ENCODE measurements at places on chromosomes 13 and 19. TPM values are rescaled to one million over a fixed set of nuclear protein-coding genes. Genes with fewer than 3 reads are reported as not detected.

DNA sequence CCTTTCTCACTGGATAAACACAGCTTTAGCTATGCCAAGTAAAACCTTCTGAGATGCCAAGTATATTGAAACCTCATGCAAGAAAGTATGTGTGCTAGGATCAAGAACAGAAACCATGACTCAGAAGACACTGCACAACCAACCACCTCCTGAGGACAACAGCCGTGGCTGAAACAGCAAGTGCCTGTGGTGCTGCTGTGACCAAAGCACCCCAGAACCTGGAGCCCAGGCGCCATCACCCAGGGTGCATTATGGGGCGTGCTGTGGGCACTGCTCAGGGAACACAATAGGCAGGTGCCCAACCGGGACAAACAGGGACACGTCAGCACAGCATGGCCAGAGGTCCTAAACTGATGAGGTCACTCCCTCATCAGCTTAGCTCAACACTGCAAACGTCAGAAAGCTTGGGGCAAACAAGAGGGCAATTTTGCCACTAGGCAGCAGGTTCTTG, 101.3 kb upstream of the SLC15A1 start:
- no peak for DNase-seq

- DNase-seq: no peak
Observed at GRCh38 chr13:21511849-21512248, 52.7 kb upstream of the ZDHHC20 start.

DNA sequence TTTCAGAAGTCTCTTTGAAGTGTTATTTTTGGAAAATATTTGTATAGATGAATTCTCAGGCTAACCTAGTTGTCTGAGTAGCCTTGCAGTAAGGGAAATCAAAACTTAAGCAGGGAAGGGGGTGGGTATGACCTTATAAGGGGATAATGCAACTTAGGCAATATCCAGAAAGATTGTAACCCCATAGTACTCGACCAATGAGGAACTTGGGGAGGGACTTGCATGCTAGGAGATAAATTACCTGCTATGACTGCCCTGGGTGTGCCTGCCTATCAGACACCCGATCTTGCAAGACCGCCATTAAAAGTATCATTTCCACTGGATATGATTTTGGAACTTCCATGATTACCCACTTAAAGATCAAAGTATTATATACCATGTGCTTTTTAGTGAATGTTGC, 23.0 kb upstream of the RFXAP start:
- no peak for DNase-seq

DNA sequence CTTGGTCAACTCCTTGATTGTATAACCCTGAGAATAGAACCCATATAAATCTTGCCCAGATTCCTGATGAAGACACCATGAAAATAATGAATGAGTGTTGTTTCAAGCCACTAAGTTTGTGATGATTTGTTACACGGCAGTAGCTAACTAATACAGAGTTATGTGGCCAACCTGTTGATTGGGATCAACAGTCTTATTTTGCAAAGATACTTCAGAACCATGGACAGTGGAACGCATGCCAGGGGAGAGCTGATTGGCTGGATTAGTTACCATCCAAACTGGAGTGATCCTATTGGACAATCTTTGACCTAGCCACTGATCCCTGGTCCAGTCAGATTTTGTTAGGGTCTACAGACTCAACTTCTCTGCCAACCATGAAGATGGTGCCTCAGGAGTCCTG, 26.6 kb downstream of the CD70 start:
- DNase-seq: no peak

DNA sequence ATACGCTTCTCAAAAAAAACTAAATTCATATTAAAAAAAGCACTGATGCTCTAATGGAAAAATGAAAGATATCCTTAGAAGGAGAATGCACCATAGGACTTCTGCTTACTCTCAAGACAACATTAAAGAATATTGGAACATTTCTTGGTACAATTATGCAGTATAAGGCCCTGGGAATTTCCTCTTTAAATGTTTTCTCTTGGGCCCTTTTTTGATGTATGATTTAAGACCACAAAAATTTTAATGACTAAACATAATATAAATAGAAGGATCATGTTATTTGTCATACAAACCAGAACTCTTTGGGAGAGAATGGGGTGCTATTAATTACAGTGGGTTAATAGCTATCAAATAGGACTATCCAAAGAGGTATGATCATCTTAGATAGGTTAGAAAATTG, 403.7 kb downstream of the FGF14 start:
- DNase-seq: no peak

DNA sequence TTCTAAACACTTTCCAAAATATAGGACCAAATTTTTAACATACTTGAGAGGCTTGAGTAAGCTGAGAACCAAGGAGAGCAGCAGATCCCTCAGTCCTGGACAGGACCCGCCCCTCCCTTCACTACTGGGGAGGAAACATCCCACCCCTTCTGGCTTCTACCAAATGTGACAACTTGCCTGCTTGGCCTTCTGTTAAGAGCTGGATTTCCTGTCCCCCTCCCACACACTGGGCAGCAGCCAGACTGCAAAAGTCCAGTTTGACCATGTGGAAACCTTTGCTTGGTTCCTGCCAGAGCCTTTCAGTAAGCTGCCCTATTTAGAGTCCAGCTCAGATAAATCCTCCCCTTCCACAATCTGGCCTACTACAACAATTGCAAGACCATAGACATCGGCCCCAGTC, 84.3 kb downstream of the FGF14 start:
- DNase-seq: peak; percentile 86

GRCh38 chr19:17078920-17079709, 3.5 kb downstream of the MYO9B start:
- DNase-seq: no peak

Gene PPFIA3
- 10.1 TPM for total RNA-seq

Gene PDE4C
- 1.3 TPM for total RNA-seq

All from cardiac septum (tissue), 1 donor.